Kidney (tissue), 22 donors: ENCODE measurements at places on chromosomes 16 and 17.
A peak's percentile ranks its signal among the peaks of the same experiment; 100 is the strongest.

GRCh38 chr16:17305694-17306093 lies 165.1 kb downstream of the XYLT1 start:
- DNase-seq, result no peak

- no peak for DNase-seq
Observed at GRCh38 chr17:10613775-10614513, 43.2 kb downstream of the MYH3 start.

DNA sequence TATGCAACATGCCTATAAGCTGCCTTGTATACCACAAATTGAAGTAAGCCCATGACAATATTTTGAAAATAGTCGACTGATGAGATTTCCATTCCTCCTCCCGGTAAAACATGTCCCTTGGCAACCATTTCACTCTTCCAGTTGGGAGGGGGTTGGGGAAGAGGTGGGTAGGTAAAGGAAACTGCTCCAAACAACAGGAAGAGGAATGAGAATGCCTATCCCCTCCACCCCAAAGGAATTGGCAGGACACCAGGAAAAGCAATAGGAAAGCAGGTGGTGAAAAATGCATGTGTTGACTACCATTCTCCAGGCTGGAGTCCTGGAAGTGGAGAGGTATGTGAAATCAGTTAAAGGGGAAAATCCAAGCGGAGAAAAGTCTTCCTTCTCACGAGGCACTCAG lies 455.9 kb upstream of the PSMD7 start:
- no peak for DNase-seq

GRCh38 chr16:51393381-51394005 lies 242.4 kb upstream of the SALL1 start:
- DNase-seq, result no peak

DNA sequence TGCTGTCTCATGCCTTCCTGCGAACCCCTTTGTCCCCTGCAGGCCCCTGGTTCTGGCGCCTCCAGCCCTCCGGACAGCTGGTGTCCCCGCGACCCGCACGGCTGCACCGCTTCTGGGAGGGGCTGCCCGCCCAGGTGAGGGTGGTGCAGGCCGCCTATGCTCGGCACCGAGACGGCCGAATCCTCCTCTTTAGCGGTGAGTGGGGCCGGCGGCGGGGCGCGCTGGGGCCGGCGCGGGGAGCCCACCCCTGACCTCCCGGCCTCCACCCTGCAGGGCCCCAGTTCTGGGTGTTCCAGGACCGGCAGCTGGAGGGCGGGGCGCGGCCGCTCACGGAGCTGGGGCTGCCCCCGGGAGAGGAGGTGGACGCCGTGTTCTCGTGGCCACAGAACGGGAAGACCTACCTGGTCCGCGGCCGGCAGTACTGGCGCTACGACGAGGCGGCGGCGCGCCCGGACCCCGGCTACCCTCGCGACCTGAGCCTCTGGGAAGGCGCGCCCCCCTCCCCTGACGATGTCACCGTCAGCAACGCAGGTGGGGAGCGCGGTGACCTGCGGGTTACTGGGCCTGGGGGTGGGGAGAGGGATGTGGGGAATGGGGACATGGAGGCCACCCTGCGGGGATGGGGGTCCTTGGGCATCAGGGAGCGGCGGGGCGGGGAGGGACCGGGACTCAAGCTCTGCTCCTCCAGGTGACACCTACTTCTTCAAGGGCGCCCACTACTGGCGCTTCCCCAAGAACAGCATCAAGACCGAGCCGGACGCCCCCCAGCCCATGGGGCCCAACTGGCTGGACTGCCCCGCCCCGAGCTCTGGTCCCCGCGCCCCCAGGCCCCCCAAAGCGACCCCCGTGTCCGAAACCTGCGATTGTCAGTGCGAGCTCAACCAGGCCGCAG lies 7.1 kb upstream of the IL32 start:
- DNase-seq, result peak; percentile 71

DNA sequence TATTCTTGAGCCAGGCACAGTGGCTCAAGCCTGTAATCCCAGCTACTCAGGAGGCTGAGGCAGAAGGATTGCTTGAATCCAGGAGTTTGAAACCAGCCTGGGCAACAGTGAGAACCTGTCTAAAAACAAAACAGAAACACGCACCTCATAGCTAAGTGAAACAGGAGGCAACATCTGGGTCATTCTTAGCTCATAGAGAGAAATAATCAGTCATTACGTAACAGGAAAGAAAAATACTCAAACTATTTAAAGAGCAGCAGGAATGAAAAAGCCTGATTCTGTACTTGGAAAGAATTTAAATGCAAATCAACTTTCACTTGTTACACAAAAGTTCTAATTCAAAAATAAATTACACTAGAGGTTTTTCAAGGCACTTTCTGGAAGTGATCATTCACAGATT lies 17.2 kb downstream of the CHCT1 start:
- no peak for DNase-seq

- no peak for DNase-seq
Observed at GRCh38 chr16:56732832-56733231, 2.9 kb downstream of the NUP93 start.

DNA sequence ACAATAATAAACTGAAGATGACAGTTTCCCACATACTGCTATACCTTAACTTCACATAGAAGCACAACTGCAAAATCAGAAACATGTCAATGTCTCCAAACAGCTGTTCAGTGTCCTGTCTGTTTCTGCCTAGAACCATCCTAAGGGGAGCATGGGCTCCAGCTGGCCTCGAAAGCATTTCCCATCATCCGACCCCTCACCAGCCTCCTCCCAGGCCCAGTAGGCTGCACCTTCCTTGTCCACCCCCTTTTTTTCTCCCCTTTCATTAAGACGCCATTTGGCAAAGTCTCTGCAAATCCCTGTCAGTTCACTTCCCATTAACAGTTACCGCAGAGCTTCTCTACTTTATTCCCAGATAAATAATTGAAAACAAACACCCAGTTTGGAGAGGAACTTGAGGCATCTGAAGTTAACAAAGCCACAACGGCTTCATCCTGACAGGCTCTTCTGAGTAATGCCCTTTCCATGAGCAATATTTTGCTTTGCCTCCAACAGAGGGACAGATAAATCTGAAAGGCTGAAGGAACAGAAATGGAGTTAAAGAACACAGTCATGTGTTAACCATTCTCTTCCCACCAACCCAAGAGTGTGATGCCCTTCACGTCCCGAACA lies 65.3 kb downstream of the SLC39A11 start:
- DNase-seq, result no peak

- DNase-seq, result peak; percentile 90
Observed at GRCh38 chr16:85168732-85169256, 56.5 kb upstream of the CIBAR2 start.

- DNase-seq, result no peak
Observed at GRCh38 chr17:40445751-40446468, 2.7 kb downstream of the IGFBP4 start.

- DNase-seq, result no peak
Observed at GRCh38 chr17:9533441-9533840, 42.2 kb downstream of the STX8 start.

DNA sequence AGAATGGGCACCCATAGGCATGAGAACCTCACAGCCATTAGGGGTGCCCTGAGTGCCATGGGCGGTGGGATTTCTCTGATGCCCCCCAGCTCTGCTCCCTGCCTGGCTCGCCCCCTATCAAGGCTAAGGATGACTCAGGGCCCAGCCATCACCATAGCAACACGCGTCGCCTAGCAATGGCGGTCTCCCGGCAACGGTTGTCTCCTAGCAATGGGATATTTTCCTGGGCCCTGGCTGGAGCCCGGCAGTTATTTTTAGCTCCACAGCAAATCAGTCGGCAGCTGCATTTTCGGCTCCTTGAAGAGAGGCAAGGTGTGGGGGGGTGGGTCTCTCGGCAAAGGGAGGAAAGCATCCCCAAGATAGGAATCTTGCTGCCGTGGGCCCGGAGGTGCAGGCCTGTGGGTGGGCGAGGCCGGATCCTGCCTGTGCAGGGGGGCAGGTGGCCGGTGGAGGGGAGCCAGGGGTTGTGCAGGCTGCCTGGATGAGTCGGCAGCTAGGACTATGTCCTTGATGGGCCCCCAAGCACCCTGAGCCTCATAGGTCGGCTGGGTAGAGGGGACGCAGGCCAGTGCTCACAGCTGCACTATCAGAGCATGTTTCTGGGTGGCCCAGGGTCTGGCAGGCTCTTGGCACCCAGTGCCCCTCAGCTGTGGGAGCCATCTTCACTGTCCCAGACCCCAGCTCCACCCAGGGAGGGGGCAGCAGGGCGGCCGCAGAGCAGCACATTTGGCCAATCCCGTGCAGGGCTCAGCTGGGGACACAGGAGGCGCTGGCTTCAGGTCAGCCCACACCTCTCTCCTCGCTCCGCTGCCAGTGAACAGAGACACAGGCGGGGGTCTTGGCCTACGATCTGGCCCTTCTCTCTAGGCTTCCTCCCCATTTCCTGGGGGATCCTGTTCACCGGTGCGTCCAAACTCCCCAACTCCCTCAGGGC lies 4.2 kb upstream of the FBXL16 start:
- DNase-seq, result peak; percentile 72

GRCh38 chr16:53429221-53429943 lies 4.9 kb upstream of the RBL2 start:
- peak; percentile 59 for DNase-seq

DNA sequence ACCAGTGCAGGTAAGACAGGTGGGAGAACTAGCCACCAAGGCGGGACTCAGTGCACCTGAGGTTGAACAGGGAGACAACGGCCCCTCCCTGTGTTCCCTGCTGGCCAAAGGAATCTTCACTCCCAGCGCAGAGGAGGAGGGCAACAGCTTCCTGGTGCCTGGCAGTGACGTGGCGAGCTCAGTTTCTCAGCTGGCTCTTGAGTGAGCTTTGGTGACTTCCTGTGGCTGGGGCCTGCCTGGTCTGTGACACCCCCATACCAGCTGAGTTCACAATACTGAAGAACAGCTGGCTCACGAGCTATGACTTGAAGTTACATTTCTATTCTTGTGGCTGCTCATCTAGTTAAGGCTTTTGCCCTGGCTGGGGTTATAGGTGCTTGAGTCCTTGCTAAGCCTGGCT lies 26.1 kb downstream of the WNT9B start:
- DNase-seq, result no peak

DNA sequence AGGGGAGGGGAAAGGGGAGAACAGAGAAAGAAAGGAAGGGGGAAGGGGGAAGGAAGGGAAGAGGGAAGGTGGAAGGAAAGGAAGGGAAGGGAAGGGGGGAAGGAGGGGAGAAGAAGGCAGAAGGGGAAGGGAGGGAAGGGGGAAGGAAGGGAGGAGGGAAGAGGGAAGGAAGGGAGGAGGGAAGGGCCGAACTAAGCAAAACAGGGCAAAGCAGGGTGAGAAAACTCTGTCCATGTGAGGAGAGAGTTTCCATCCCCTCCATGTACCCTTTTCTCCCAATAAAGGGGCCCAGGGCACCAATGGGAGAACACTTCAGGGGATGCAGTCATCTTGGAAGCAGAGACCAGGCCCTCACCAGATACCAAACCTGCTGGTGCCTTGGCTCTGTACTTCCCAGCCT lies 256.8 kb upstream of the CDH5 start:
- no peak for DNase-seq

- DNase-seq, result no peak
Observed at GRCh38 chr17:34347063-34347462, 9.2 kb upstream of the CCL13 start.

- DNase-seq, result no peak
Observed at GRCh38 chr16:12532871-12533610, 270.6 kb downstream of the CPPED1 start.

GRCh38 chr16:16019488-16019887 lies 70.1 kb downstream of the ABCC1 start:
- no peak for DNase-seq

GRCh38 chr17:78235885-78236284 lies 4.5 kb downstream of the TMEM235 start:
- no peak for DNase-seq

- no peak for DNase-seq
Observed at GRCh38 chr17:45073414-45074070, 12.4 kb downstream of the NMT1 start.

DNA sequence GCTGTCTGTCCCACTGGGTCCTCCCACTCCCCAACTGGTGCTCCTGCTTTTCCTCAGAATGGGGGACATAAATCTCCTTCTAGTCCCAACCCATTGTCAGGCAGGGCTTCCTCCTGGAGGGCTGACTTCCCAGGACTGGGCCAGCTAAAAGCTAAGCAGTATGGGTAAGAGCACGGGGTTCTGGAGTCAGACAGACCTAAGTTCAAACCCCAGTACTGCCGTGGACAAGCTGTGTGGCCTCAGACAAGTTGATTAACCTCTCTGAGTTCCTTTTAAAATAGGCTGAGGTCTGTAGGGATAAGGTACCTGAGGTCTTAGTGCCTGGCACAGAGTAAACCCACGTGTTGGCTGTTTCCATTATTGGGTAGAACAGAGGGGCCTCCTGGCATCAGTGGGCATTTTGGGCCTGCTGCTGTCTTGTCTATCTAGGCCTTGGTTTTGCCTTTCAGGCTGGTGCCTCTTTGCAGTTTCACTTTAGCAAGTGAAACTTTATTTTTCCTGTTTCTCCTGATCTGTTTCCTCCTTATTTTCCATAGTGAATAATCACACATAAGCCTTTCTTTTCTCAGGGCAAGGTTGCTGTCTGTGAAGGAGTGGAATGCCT lies 114.6 kb downstream of the PRKCB start:
- DNase-seq, result no peak

- DNase-seq, result peak; percentile 57
Observed at GRCh38 chr16:5041600-5042133, 7.9 kb upstream of the NAGPA start.

DNA sequence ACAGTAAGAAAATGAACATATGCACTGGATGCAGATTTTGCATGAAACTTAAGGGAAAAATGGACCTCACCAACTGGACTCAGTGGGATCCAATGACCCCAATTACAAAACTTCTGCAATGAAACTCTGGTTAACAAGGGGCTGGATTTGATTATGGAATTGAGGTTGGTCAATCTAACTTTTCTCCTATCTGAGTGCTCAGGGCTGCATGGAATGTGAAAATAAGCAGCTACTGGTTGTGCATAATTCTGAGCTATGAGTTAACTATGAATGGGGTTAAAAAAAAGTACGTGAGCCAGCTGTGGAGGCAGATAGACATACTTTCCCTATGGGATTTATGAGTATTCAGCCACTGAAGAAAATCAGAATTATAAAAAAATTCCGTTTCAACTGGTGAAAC lies 9.2 kb downstream of the FAM20A start:
- no peak for DNase-seq

DNA sequence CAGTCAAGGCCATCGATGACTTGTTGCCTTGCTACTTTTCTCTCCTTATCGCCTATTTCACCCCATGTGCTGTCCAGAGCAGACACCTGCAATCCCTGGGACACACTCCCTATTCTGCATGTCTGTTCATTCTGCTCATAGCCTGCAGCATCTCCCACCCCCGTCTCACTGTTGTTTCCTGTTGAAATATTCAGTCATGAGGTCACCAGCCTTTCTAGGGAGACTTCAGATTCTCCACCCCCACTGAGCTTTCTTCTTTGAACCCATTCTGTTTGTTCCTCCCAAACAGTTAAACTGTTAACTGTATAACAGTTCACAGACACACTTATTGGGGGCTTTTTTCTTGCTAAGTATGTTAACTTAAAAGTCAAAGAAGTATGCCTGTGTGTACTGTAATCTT lies 94.4 kb downstream of the AATF start:
- no peak for DNase-seq

DNA sequence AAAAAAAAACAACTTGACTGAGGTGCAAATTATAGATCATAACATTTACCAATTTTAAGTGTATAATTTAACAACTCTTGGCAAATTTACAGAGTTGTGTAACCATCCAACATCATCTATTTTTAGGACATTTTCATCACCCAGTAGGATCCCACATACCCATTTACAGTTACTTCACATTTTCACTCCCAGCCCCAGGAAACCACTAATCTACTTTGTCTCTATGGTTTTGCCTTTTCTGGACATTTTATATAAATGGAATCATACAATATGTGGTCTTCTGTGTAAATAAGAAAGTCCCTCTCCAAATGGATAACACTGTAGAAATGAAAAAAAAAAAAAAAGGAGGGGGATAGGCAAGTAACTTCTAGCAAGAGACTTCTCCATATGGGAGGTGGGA lies 26.1 kb upstream of the XYLT1 start:
- DNase-seq, result no peak
